NCI-H2081 treated with DMSO at 0.1 percent for 48 hours (cell line): ENCODE measurements at places on chromosomes 13 and 19.

- DNase-seq = no peak
Measured at GRCh38 chr13:60398907-60399589, 2.0 kb downstream of the TDRD3 start.

DNA sequence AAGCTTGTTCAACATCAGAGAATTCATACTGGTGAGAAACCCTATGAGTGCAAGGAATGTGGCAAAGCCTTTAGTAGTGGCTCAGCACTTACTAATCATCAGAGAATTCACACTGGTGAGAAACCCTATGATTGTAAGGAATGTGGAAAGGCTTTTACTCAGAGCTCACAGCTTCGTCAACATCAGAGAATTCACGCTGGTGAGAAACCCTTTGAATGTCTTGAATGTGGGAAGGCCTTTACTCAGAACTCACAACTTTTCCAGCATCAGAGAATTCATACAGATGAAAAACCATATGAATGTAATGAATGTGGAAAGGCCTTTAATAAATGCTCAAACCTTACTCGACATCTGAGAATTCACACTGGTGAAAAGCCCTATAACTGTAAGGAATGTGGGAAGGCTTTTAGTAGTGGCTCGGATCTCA lies 25.2 kb downstream of the ZNF383 start:
- no peak for DNase-seq

DNA sequence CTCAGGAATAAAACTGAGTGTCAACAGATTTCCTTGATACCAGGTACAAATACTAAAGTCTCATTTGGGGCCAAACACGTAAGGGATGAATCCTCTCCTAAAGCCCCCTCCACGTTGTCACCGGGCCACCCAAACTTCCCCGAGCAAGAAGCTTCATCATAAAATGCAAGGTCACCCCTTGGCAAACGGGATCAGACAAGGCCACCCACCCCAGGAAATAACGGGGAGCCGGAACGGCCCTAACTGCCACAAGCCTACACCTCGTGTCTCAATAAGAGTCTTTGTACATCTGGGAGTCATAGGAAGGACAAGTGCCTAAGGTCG lies 717 bp downstream of the EEF2 start:
- DNase-seq = no peak

GRCh38 chr13:110116072-110116487 lies 190.9 kb downstream of the COL4A1 start:
- no peak for DNase-seq

DNA sequence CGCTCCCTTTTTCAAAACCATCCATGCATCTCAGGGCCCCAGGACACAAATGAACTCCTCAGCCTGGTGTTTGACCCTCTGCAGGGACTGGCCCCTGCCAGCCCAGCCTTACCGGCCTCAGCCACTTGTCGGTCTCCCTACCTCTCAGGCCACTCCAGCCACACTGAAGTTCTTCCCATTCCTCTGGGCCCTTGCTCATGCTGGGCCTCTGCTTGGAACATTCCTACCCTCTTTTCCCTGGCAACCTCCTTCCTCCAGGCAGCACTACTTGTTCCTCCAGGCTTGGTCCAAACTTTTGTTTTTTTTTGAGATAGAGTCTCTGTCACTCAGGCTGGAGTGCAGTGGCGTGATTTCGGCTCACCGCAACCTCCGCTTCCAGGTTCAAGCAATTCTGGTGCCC lies 7.6 kb upstream of the EGLN2 start:
- no peak for DNase-seq

DNA sequence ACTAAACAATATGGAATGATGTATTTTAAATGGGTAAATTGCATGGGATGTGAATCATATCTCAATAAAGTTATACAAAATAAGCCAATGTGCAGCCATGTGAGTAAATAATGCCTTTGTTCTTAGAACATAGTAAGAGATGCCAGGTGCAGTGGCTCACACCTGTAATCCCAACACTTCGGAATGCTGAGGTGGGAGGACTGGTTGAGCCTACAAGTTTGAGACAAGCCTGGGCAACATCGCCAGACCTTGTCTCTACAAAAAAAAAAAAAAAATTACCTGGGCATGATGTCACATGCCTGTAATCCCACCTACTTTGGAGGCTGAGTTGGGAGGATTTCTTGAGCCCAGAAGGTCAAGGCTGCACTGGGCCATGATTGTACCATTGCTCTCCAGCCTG lies 230.7 kb downstream of the RFC3 start:
- no peak for DNase-seq

DNA sequence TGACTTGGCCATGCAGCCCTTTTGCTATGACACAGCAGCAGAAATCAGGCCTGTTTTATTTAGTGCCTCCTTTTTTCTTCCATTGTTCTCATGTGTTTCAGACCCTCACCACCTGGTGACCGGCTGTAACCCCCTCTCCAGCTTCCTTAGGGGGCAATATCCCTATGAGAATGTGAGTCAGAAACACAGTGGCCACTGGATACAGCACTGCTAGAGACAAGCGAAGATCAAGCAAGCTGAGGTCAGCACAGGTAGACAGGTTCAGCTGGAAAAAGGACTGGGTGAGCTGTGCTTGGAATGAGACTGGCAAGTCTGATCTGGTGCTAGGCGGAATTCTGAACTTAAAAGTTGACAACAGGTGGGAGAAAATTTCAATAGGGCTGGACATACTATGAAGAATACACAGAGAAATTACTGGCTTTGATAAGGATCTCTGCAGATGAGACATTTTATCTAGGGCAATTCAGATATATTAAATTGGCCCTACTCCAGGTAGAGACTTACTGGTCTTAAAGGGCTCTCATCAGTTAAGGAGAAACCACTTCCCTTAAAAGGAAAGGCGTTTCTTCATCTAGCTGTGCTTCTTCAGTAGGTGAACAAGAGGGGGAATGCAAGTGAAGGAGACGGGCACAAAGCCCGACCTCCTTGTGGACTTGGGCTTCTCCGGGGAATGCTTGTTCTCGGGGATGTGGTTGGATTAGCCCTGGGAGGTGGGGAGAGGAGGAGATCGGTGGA lies 83.3 kb downstream of the ERCC5 start:
- DNase-seq = no peak

DNA sequence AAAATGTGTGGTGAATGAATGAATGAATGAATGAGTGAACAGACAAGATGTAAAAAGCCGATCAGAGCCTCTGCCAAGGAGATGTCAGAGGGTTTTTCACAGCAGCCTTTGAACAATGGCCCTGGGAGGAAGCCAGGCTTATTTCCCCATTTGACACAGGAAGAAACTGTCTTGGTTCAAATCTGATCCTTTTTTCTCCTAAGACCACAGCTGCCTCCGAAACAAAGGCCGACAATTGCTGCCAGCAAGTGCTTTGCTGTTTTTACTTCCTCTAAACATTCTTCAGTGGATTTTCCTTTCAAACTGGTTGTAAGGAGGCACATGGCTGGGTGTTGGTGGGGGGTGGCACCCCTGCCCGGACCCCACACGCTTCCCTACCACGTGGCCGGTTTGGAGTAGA lies 44.2 kb upstream of the HOMER3 start:
- no peak for DNase-seq

DNA sequence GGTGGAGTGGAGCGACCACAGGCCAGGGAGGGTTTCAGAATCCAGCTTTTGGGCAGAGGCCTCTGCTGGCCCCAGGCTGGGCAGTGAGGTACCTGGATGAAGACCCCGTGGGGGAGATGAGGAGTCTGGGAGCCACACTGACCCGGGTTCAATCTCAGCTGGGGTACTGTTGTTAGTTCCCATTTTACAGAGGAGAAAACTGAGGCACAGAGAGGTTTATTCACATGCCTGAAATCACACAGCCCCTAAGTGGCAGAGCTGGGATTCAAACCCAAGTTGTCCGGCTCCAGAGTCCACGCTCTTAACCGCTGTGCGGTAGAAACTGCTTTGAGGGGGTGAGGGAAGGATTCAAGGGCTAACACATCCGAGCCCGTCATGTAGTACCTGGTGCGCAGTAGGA lies 45.0 kb downstream of the MYH14 start:
- no peak for DNase-seq

- no peak for DNase-seq
Measured at GRCh38 chr19:43672061-43672679, 2.2 kb upstream of the PLAUR start.

DNA sequence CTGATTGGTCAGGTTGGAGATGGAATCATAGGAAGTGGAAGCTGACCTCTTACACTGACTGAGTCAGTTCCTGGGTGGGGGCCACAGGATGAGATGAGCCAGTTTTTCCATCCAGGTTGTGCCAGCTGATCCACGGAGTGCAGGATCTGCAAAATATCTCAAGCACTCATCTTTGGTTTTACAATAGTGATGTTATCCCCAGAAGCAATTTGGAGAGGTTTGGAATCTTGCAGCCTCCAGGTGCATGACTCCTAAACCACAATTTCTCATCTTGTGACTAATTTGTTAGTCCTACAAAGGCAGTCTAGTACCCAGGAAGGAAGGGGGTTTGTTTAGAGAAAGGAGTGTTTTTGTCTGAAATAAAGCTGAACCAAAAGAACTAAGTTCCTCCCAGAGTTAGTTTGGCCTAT lies 212.8 kb downstream of the SLITRK6 start:
- DNase-seq = no peak

DNA sequence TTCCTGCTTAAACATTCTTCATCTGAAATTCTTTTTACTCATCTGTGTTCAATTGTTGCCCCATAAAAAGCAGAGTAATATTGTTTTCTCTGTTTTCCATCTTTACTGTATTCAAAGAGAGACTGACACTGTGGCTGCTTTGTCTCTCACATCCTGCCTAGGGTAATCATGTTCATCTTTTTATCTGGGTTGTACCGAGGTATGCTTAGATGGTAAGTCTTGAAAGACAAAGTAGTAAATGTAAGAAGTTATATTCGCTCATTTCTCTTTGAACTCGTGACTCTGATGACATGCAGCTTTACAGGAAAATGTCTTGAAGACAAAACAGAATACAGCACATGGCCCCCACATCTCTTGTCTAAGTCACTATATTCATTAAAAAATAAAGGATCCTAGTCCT lies 20.0 kb upstream of the CYSLTR2 start:
- DNase-seq = no peak

DNA sequence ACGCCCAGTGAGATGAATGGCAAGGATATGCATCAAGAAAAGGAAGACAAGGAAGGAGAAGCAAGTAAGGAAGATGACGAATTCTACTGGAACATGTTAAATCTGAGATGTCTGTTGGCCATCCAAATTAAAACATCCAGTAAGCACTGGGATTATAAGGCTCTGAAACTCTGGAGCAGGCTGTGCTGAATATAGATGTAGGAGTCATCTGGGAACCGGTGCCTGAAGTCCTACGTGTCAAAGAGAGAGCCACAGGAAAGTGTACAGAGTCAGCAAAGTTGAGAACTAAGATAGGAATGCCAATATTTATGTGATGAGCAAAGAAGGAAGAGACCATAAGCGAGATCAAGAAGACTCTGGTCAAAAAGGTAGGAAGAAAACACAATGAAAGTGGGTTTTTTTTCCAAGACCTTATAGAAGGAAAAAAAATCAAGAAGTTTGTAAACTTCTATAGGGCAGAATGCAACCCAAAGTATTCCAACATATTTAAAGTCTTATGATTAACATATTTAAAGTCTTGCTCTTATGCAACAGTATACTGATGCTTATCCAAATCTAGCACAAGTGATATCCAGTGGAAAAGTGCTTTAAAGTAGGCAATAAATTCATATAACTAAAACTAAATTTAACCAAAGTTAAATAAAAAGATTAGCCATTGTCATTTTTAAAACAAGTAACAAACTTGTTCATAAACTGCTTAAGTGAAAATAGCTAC lies 51.2 kb upstream of the EEF1AKMT1 start:
- no peak for DNase-seq

- DNase-seq = no peak
Measured at GRCh38 chr19:46073268-46073922, 32.6 kb upstream of the IGFL4 start.

DNA sequence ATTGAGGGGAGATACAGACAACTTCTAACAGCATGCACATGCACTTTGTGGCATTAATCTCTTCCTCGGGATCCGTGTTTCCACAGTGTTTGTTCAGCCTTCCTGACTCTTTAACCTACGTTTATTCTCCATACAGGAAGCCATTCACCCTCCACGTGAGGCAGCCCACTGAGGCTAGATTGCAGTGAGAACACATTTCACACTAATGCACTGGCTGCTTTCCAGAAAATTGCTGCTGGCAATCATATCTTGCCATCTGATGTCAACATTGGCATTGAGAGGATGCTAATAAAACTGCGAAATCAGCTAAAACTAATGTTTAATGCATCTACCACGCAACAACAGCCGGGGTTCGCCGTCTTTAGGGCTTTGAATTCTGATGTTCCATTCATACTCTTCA lies 30.0 kb downstream of the DCLK1 start:
- peak; percentile 79 for DNase-seq

GRCh38 chr13:97810152-97810551 lies 143.3 kb upstream of the IPO5 start:
- DNase-seq = peak; percentile 6

GRCh38 chr19:30719999-30720345 lies 347.8 kb downstream of the ZNF536 start:
- no peak for DNase-seq

DNA sequence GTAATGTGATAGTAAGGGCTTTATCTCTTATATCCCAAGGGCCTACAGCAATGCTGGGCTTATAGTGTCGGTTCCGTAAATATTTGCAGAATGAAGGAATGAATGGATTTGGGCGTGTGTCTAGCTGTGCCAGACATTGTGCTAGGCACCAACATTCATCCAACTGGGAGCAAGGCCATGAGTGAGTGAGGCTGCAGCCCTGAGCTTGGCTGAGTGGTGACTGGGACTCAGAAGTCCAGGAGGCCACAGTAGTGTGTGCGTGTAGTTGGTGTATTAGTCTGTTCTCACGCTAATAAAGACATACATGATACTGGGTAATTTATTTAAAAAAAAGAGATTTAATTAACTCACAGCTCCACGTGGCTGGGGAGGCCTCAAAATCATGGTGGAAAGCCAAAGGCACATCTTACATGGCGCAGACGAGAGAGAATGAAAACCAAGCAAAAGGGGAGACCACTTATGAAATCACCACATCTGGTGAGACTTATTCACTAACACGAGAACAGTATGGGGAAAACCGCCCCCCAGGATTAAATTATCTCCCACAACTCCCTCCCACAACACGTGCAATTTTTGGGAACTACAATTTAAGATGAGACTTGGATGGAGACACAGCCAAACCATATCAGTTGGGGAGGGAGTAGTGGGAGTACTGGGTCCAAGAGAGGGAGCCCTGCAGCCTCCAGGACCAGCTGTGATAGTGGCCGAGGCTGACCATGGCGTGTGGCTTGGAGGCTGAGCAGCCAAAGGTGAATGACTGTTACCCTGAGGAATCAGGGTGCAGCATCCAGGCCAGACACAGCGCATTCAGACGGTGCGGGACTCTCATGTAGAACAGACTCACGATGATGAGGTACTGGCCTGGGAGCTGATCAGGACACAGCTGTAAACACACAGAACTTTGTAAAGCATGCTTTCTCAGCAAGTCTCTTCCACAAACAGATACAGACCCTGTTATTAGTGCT lies 104.6 kb downstream of the TEX26 start:
- DNase-seq = no peak
